ENCODE measurements at places on chromosomes 12 and 14.
A peak's percentile ranks its signal among the peaks of the same experiment; 100 is the strongest.

DNA sequence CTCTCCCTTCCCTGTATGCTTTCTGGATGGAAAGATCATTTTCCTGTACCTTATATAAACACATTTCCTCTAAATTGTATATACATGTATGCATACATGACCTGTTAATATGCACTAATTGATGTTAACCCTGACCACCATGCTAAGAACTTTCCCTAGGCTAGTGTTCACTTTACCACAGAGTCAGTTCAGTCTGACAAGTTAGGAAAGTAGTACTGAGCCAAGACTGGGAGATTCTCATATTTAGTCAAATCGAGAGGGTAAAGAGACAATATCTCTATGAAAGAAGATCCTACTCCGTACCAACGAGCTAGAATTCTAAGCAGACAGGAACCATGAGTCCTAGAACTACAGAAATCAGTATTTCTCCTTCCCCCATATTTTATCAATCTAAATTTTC lies 36.8 kb downstream of the ATF7 start:
- DNase-seq: no peak

DNA sequence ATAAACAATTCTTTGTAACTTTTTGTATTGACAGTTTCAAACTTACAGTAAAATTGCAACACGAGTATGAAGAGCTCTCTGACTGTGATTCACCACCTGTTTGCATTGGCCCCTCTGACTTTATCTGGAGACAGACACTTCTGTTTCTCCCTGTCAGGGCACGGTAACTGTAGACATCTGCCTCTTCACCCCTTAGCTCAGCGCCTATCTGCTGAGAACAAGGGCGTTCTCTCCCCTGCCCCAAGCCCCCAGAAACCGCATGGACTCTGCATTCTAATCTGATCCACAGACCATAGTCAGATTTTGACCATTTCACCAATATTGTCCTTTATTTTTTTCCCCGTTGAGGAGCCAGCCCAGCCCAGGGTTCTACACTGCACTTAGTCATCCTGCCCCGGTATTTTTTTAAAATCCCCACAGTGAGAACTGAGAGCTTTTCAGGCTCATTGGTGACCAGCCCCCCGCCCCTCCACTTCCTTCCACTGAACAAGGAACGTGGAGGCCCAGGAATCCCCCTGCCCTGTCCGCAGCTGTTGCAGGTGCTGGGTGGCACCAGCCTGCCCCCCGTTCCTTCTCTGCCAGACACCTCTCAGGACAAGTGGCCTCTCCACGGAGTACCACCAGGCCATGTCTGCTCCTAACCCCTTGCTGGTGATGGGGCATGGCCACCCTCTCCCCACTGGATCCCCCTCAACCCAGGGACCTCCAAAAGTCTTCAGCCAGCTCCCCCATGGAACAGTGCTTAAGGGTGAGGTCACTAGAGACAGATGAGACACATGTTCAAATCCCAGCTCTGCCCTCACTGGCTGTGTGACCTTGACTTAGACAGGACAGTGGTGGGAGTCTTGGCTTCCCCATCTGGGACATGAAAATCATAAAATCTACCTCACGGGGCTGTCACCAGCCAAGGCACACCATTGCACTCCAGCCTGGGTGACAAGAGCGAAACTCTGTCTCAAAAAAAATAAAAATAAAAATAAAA lies 11.2 kb downstream of the RHOF start:
- DNase-seq: no peak

- no peak for DNase-seq
Observed at GRCh38 chr14:99773521-99774497, 19.4 kb upstream of the EML1 start.

DNA sequence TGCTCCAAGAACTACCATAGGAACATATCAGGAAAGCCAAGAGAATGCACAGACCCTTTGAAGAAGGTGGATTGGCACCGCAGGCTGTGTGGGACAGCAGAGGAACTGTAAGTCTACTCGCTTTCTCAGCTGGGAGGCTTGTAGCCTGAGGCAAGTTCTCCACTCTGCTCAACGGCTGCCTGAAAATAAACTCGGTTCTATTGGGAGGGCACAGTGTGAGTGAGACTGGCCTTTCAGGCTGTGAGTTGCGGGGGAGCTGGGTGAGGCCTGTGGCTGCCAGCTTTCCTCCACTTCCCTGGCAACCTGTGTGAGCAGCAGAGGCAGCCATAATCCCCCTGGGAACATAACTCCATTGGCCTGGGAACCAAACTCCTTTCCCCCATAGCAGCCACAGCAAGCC lies 132.1 kb downstream of the ANKS1B start:
- DNase-seq: no peak

DNA sequence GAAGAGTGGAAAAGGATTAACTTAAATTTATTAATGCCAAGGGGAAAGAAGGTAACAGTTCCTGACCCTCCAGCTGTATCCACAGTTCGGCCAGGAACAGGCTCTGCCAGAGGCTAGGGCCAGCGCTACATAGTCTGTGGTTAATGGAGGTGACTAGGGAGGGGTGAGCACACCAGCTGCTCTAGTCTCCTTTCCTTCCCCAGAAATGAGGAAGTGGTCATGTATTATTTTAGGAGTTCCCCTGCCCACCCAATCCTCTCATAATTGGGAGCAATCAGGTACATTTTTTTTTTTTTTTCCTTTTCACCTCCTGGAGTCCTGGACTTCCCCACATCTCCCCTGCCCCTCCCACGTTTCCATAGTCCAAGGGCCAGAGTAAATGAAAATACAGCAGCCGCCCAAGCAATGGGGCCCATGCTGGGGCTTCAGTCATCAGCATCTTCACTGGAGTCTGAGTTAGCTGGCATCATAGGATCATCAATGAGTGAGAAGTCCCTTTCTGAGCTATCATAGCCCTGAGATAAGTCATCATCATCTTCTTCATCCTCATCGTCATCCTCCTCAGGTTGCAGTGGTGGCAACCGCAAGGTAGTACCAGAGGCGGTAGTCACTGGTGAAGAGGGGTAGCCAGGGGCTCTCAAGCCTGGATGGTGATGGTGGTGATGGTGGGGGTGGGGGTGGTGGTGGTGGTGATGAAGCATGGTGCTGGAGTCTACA lies 1.5 kb upstream of the SUPT16H start:
- DNase-seq: no peak

DNA sequence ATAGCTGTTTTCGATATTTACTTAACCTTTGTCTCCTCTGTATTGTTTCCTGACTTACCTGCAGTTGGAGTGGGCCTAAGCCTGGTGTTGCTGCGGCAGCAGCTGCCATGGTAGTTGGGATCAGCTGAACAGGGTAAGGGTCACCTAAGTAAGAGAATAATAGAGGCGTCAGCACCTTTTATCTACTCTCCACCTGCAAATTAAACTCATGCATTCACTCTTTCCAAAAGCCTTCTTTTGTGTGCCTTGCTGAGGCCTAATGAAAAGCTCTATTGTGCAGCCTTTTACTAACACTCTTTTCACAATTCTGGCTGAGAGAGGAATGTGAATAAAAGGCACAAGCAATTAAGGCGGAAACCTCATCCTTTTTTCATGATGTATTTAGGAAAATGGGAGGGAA lies 308.7 kb downstream of the SOX5 start:
- no peak for DNase-seq

DNA sequence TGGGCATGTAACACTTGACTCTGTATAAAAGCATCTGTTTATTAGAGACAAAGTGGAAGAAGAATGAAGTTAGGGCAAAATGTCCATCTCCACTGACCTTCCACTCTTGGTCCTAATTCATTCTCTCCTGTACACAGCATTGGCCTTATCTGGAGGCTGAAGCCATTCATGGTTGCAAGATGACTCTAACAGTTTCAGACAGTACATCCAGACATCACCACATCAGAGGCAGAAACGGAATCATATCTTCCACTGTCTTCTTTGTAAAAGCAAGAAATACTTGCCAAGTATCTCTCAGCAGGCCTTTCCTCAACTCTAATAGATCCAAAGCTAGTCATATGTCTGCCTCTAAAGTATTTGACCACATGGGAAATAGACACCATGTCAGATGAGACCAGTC lies 41.1 kb downstream of the PTHLH start:
- DNase-seq: no peak

GRCh38 chr12:65306366-65307168 lies 28.1 kb downstream of the MSRB3 start:
- DNase-seq: no peak

GRCh38 chr12:69284131-69284530 lies 44.8 kb downstream of the CPSF6 start:
- peak; percentile 12 for DNase-seq

DNA sequence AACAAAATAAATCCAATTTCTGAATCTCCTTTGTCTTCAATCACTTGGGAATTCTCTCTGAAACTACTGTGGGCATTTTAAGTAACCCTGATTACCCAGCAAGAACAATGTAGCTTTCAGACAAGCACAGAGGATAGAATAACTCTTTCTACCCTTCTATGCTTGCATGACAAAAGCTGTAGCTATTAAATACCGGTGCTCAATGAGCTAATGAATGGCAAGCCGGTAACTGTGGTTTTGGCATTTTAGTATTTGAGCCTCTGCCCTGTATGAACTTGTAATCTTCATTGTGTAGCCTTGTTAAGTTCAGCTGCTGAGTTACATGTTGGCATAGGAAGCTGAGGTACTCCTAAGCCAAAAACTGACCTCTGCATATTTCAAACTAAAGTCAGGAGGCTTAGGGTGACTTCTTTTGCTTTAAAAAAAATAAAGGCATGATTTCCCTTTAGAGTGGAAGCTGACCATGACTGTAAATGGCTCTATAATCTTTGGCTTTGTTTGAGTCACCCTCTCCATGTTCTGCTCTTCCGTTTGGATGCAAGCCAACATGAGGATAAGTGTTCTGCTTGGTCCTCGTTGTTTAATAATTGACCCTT lies 171.0 kb upstream of the HIF1A start:
- DNase-seq: no peak

- no peak for DNase-seq
Observed at GRCh38 chr14:81221579-81222102, 882 bp upstream of the GTF2A1 start.

GRCh38 chr12:108939594-108939993 lies 59.7 kb downstream of the DAO start:
- no peak for DNase-seq

DNA sequence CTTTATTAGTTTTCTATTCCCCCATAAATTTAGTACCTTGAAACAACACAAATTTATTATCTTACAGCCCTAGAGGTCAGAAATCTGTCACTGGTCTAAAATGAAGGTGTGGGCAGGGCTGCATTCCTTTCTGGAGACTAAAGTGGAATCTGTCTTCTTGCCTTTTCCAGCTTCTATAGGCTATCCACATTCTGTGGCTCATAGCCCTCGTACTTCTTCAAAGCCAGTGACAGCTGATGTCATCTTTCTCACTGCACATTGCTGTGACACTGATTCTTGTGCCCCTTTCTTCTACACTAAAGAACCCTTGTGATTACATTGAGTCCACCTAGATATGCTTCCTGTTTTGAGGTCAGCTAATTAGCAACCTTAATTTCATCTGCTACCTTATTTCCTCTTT lies 23.2 kb upstream of the DCN start:
- no peak for DNase-seq

DNA sequence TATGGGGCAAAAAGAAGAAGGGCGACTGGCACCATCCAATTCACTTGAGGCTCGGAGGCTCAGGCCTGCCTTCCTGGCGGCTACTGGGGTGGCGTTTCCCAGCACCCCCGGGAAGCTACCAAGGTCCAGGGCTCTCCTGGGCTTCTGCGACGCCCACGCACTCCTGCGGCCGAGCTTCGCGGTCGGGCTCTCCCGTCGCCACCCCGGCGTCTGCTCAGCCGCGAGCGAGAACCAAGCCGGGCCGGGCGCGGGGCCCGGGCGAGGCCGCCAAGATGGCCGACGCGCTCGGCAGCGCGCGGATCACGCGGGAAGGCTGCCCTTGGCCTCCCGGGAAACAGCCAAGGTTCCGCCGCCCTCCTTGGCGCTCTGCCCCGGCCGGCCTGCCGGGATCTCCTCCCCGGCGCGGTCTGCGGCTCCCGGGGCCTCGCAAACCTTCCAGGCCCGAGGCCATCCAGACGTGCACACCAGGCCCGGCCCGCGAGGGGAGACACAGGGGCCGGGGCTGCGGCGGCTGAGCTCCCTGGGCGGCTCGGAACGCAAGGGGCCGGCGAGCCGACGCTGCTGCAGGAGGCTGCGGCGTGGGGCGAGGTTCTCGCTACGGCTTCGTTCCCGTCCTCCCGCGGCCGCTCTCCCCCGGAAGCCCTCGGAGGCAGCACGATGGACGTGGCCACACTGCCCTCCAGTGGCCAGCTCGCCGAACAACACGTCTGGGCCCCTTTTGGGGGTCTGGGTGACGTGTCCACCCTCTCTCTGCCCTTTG lies 23.5 kb upstream of the ZFP36L1 start:
- peak; percentile 88 for DNase-seq

DNA sequence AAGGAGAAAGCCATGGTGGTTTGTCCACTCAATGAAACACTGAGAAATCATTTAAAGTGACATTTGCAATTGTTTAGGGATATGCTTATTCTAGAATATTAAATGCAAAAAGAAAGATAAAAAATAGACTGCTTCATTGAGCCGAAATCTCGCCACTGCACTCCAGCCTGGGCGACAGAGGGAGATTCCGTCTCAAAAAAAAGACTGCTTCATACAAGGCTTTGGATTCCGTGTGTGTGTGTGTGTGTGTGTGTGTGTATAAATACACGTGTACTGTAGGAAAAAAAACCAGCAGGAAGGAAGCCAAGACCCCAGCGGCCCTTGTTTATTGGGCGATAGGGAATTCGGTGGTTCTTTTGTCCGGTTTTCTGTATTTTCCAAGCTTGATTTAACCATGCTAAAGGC lies 3.2 kb upstream of the ZNF839 start:
- no peak for DNase-seq

DNA sequence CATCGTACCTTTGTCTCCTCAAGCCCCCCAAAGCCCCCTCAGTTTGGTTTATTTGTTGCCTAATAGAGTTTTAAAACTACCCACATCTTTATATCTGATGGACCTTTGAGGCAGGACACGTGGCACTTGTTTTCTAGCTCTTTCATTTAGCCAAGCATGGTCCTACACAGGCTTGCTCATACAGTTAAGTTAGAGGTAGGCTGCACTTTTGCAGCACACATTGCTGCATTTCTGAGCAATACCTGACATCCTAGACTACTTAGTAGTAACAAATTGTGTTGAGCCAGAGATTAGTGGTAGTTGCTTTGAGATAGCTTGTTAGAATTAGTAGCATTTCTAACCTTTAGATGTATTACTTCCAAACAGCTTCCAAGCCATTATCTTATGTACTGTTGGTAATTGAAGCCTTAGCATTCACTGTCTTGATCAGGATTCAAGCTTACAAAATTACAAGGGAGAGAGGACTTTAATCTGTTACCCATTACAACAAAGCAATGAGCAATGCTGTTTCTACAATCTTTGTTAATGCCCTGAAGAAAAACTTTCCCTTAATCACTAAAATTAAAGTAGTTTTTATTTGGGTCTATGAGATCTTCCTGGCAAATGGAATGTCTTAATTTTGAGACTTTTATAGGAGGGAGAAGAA lies 96.6 kb downstream of the WNK1 start:
- DNase-seq: no peak

- no peak for DNase-seq
Observed at GRCh38 chr12:107536613-107537012, 149.0 kb upstream of the PWP1 start.

- no peak for DNase-seq
Observed at GRCh38 chr14:39060818-39061437, 42.1 kb downstream of the SEC23A start.
